ENCODE measurements at places on chromosomes 16 and 17.

- DNase-seq = no peak
Measured at GRCh38 chr17:7112510-7113108, 2.0 kb downstream of the ASGR2 start.

DNA sequence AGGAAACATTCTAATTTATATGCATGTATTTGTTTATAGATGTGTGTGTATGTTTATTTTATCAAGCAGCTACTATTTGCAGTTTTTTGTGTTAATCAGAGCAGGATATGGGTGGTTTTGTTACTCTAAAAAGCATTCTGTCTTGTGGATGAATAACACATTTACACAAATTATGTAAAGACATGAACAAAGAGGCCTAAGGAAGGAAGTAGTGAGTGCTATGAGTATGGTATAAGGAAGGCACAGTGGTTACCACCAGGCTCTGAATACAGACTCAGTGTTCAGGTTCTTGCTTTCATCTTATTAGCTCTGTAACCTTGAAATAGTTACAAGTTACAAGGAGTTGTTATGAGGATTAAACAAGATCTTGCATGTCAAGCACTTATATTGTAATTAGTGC lies 33.9 kb downstream of the STXBP4 start:
- DNase-seq = no peak

DNA sequence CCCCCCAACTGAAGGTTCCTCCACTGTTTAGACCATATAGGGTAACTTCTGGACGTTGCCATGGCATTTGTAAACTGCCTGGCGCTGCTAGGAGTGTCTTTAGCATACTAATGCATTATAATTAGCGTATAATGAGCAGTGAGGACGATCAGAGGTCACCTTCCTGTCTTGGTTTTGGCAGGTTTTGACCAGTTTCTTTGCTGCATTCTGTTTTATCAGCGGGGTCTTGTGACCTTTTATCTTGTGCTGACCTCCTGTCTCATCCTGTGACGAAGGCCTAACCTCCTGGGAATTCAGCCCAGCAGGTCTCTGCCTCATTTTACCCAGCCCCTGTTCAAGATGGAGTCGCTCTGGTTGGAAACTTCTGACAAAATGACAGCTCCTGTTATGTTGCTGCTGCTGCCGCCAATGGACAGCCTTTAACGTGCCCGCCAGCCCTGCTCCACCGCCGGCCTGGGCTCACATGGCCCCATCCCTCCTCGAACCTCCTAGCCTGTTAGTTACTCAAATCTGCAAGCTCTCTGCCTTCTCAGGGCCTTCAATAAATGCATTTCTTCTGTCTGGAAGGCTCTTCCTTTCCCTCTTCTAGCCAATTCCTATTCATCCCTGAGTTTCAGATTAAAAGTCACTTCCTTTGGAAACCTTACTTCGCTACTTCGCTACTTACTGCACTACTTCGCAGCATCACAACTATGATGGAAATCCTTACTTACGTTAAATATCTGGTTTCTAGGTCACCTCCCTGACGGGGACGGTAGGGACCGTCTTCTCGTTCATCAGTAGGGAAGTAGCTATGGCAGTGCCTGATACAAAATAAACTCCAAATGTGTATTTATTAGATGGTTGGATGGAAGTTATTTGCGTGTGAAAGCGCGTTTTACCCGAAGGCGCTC lies 640 bp upstream of the NAGLU start:
- no peak for DNase-seq

- DNase-seq = no peak
Measured at GRCh38 chr17:15351925-15352324, 10.5 kb upstream of the TEKT3 start.

DNA sequence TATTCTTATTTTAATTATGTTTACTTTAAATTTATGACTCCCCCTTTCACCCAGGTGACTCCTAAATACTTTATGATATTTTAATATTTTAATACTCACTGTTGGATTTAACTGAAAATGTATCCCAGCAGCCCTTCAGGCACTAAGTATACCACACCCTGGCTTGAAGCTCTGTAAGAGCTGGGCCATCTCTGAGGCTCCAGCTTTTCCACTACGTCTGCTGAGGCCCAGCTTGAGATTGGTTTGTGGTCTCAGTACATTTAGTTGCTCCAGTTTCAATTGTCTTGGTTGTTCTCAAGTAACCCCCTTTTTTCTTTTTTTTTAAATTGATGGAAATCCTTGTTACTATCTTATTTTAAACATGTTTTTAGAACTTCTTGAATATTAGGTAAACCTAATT lies 27.0 kb upstream of the CAPNS2 start:
- DNase-seq = no peak
